CD4-positive, alpha-beta memory T cell (primary cell): ENCODE measurements at places on chromosomes 3 and 15. TPM values are rescaled to one million over a fixed set of nuclear protein-coding genes. Genes with fewer than 3 reads are reported as not detected.

Gene GASK1A
- not detected for total RNA-seq

Gene GOLGA6B
- not detected for total RNA-seq

Gene MYRIP
- total RNA-seq, result not detected

Gene NOX5
- total RNA-seq, result 0.08 TPM

Gene TMCO5A
- total RNA-seq, result not detected

Gene IL12A
- 0.53 TPM for total RNA-seq

Gene FANCD2
- 28.1 TPM for total RNA-seq

Gene HRG
- total RNA-seq, result not detected

Gene EAF2
- total RNA-seq, result 5.7 TPM

Gene INKA1
- total RNA-seq, result 0.55 TPM

Gene LPP
- 24.3 TPM for total RNA-seq

Gene DUOXA2
- total RNA-seq, result not detected

Gene C15orf39
- total RNA-seq, result 27.0 TPM

Gene DUSP7
- total RNA-seq, result 43.6 TPM

Gene EDC3
- 40.6 TPM for total RNA-seq

Gene CEP63
- total RNA-seq, result 40.1 TPM

Gene SLC12A1
- total RNA-seq, result not detected

Gene ARL14
- not detected for total RNA-seq

Gene SLTM
- 149 TPM for total RNA-seq

Gene RASGRP1
- total RNA-seq, result 123 TPM

Gene SI
- not detected for total RNA-seq

DNA sequence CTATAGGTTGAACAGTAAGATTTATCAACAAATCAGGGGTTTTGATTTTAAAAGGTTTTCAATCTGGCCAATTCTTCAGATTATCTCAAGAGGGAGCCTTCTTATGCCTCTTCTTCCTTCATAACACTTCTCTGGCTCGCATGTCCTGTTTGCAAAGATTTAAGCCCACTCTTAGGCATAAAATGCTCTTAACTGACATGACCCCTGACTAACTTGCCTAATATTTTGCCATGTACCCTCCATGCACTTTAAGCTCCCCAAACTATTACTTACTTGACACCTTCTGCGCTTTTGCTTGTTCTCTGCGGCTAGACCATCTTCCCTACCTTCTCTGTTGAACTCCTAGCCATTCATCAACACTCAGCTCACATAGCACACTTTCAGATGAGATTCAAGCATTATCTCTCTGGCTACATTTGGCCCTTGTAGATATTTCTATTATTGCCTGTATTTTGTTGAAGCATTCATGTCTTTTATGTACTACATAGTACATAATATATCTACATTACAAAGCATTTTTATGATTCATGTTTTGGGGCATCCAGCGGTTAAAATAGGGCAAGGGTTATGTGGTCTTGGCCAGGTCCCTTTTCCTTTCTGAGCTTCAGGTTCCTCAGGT is 1.0 kb upstream of the ARIH1 start:
- H3K4me3 ChIP-seq, result peak overlapping the region; percentile 71
- H3K36me3 ChIP-seq, result no peaks in the 10 kb centered on the region
- peak overlapping the region; percentile 100 for H3K27ac ChIP-seq
- peaks cover 41% of the 10 kb centered on the region for H3K4me1 ChIP-seq
- no peaks in the 10 kb centered on the region for H3K27me3 ChIP-seq
- DNase-seq, result peak; percentile 26

- peaks cover 54% of the 10 kb centered on the region for H3K36me3 ChIP-seq
- H3K27me3 ChIP-seq, result no peaks in the 10 kb centered on the region
- no peak overlapping the region for H3K27ac ChIP-seq
These were observed 34.9 kb downstream of the MORF4L1 start for GRCh38 chr15:78907577-78907976.

DNA sequence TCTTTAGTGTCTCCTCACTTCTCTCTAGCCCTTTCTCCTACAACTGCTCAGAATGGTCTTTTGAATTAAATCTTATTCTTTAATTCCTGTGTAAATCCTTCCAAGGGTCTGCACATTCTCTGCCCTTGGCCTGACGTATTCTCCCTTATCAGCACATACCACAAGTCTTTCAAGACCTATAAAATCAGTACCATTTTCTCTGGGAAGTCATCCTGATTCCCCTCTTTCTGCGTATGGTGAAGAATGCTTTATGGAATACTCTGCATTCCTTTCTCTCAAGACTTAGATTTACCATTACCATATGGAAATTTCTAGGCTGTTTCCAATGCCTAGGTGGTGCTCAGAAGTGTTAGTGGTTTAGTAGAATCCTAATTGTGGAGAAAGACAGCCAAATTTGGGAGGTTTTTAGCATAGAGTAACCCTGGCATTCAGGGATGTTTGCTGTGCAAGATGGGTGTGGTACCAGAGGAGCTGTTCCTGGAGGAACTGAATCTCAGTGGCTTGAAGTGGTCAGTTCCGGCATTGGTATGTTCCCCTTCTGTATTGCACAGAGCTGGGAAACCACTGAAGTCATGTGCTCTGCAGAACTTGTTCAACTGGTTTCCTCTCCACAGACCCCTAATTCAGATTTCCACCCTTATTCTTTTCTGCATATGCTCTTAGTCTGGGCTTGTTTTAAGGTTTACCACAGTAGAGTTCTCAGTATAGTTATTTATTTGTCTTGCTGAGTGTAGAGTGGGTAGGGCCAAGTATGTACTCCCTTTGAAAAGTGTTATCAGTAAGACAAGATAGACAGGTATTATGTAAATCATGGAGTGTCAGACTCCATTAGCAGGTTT is 24.5 kb downstream of the IQGAP1 start:
- DNase-seq, result no peak
- no peak overlapping the region for H3K27ac ChIP-seq
- H3K36me3 ChIP-seq, result no peaks in the 10 kb centered on the region
- no peak overlapping the region for H3K4me3 ChIP-seq

DNA sequence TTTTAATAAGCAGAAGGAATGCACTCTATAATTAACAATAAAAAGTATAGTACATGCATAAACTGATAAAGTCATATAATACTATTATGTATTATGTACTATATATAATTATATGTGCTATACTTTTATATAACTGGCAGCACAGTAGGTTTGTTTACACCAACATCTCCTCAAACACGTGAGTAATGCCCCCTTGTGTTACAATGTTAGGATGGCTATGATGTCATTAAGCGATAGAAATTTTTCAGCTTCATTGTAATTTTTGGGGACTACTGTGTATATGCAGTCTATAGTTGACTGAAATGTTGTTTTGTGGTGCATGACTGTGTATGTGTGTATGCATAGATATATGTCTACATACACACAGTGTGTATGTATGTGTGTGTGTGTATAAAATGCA is 100.6 kb downstream of the SLMAP start:
- DNase-seq, result peak; percentile 4
- no peak overlapping the region for H3K27ac ChIP-seq
- no peaks in the 10 kb centered on the region for H3K4me1 ChIP-seq
- no peaks in the 10 kb centered on the region for H3K27me3 ChIP-seq

GRCh38 chr3:19016851-19017250 is 131.5 kb upstream of the KCNH8 start:
- no peak overlapping the region for H3K4me3 ChIP-seq
- no peaks in the 10 kb centered on the region for H3K27me3 ChIP-seq
- H3K4me1 ChIP-seq, result no peaks in the 10 kb centered on the region

- H3K27me3 ChIP-seq, result no peaks in the 10 kb centered on the region
- H3K4me1 ChIP-seq, result peaks cover 12% of the 10 kb centered on the region
- DNase-seq, result peak; percentile 67
- no peaks in the 10 kb centered on the region for H3K36me3 ChIP-seq
- no peak overlapping the region for H3K4me3 ChIP-seq
These were observed 17.8 kb upstream of the ERICH6 start for GRCh38 chr3:150721285-150722130.

GRCh38 chr15:72168131-72168807 is 29.3 kb downstream of the GRAMD2A start:
- H3K4me1 ChIP-seq, result peaks cover 7% of the 10 kb centered on the region
- DNase-seq, result no peak
- no peaks in the 10 kb centered on the region for H3K27me3 ChIP-seq
- no peak overlapping the region for H3K27ac ChIP-seq
- H3K36me3 ChIP-seq, result no peaks in the 10 kb centered on the region

GRCh38 chr3:192802957-192803899 is 75.9 kb upstream of the FGF12 start:
- no peak overlapping the region for H3K4me3 ChIP-seq
- H3K36me3 ChIP-seq, result no peaks in the 10 kb centered on the region
- DNase-seq, result no peak
- no peak overlapping the region for H3K27ac ChIP-seq
- H3K27me3 ChIP-seq, result no peaks in the 10 kb centered on the region

GRCh38 chr15:66789029-66790025 is 87.3 kb downstream of the SMAD6 start:
- no peaks in the 10 kb centered on the region for H3K27me3 ChIP-seq
- no peak overlapping the region for H3K4me3 ChIP-seq

GRCh38 chr3:113054552-113054951 is 63.8 kb downstream of the GTPBP8 start:
- H3K4me3 ChIP-seq, result no peak overlapping the region
- H3K27me3 ChIP-seq, result no peaks in the 10 kb centered on the region
- H3K27ac ChIP-seq, result no peak overlapping the region

DNA sequence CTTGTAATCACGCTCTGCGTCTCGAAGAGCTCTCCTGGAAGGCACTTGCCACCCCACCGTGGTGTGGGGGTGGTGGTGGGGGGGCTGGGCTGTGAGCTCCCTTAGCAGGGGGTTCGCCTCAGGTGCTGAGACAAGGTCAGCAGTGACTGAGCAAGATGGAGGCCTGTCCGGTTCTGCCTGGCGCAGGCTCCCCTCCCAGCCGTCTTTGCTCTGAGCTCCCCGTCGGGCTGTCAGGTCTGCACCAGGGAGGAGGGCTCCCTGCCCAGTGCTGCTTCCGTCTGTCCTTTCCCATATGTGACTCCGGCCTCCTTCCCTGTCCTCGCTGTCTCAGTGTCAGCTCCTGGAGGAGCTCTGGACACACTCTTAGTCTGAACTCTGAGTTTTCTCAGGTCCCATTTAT is 80.0 kb downstream of the PLXNA1 start:
- no peak overlapping the region for H3K4me3 ChIP-seq
- H3K4me1 ChIP-seq, result no peaks in the 10 kb centered on the region
- no peak overlapping the region for H3K27ac ChIP-seq
- H3K36me3 ChIP-seq, result no peaks in the 10 kb centered on the region

- DNase-seq, result no peak
- no peaks in the 10 kb centered on the region for H3K36me3 ChIP-seq
- no peaks in the 10 kb centered on the region for H3K4me1 ChIP-seq
- no peaks in the 10 kb centered on the region for H3K27me3 ChIP-seq
- no peak overlapping the region for H3K27ac ChIP-seq
These were observed 51.3 kb upstream of the MTMR10 start for GRCh38 chr15:31042751-31043150.

GRCh38 chr15:87947560-87947959 is 309.0 kb downstream of the NTRK3 start:
- no peak overlapping the region for H3K27ac ChIP-seq
- DNase-seq, result no peak
- no peaks in the 10 kb centered on the region for H3K4me1 ChIP-seq

GRCh38 chr3:176650478-176650877 is 546.8 kb downstream of the TBL1XR1 start:
- no peaks in the 10 kb centered on the region for H3K27me3 ChIP-seq
- no peak for DNase-seq
- H3K4me3 ChIP-seq, result no peak overlapping the region
- no peaks in the 10 kb centered on the region for H3K36me3 ChIP-seq
- no peak overlapping the region for H3K27ac ChIP-seq

DNA sequence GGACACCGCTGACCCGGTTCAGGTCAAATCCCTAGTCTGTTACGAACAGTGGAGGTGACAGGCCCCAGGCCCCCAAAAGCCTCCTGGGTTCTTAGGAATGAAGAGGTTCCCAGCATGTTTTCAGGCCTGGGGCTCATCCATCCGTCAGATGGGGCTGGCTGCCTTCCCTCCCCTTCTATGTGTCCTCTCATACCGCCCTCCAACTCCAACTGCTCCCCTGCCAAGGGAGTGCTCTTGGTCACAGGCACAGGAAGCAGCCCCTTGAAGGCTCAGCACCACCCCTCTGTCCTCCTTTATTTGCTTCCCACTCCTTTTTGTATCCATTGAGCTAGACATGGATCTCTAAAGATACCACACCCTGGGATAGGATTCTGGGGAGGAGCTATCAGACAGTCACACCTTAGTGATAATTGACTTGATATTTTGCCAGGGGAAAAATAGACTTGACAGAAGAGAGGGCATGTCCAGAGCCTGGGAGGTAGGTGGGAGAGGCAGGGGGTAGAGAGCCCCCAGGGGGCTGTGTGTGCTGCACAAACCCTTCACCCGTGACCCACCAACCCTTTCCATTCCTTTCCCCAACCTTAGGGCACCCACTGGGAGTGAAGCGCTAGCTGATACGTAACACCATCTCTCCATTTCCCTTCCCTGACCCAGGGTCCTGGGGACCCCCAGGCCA is 10.7 kb upstream of the CSPG4 start:
- H3K27ac ChIP-seq, result no peak overlapping the region
- H3K4me3 ChIP-seq, result no peak overlapping the region
- DNase-seq, result no peak

DNA sequence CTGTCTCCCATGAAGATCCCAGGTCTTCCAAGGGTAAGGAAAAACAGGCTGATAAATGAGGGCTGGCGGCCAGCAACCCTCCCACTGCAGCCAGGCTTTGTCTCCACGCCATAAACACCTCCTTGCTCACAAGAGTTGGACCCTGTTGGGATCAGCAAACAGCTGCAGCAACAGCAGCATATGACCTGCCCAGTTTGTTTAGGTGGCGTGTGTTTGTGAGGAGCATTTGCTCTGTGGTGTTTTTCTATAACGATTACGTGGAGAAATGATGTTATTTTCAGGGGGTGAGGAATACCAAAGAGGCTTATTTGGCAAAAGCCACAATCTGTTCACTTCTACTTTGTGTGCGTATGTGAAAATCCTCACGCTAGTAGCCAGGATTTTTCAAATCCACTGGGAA is 58.5 kb downstream of the RFTN1 start:
- no peak overlapping the region for H3K4me3 ChIP-seq
- no peak for DNase-seq
- H3K4me1 ChIP-seq, result no peaks in the 10 kb centered on the region
- H3K27ac ChIP-seq, result no peak overlapping the region

GRCh38 chr3:140006331-140006730 is 71.3 kb downstream of the CLSTN2 start:
- H3K4me3 ChIP-seq, result no peak overlapping the region
- no peaks in the 10 kb centered on the region for H3K36me3 ChIP-seq
- H3K27me3 ChIP-seq, result no peaks in the 10 kb centered on the region

- H3K27me3 ChIP-seq, result no peaks in the 10 kb centered on the region
- no peak overlapping the region for H3K4me3 ChIP-seq
- H3K36me3 ChIP-seq, result no peaks in the 10 kb centered on the region
- H3K4me1 ChIP-seq, result no peaks in the 10 kb centered on the region
These were observed 205.9 kb upstream of the LINGO1 start for GRCh38 chr15:77838595-77838994.

GRCh38 chr3:129252748-129253147 is 3.3 kb downstream of the COPG1 start:
- peaks cover 54% of the 10 kb centered on the region for H3K36me3 ChIP-seq
- no peaks in the 10 kb centered on the region for H3K27me3 ChIP-seq
- no peak overlapping the region for H3K27ac ChIP-seq
- peaks cover 25% of the 10 kb centered on the region for H3K4me1 ChIP-seq

DNA sequence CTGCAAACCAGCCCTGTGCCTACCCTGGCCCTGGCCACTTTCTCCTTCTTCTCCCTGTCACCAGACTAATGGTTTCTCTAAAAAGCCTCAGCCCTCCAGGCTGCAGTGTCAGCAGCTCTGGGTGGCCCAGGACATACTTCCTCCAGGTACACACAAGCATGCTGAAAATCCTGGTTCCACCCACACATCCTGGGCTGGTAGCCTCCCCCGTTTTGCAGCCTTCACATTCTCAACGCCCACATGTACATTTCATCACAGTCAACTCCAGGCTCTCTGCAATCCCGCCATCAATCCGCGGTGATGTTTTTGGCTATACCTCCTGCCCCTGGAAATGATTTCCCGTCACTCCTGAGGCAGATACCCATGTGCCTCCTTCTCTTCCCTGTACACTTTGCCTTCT is 59.4 kb downstream of the MAGEF1 start:
- H3K36me3 ChIP-seq, result no peaks in the 10 kb centered on the region
- H3K27ac ChIP-seq, result no peak overlapping the region
- H3K4me3 ChIP-seq, result no peak overlapping the region
- DNase-seq, result no peak
